ENCODE measurements at places on chromosomes 6 and 20. TPM values are rescaled to one million over a fixed set of nuclear protein-coding genes. Genes with fewer than 3 reads are reported as not detected.

The EEF1A2 gene
- total RNA-seq, result 0.87 TPM

The DNAH8 gene
- total RNA-seq, result 0.44 TPM

The LY6G5C gene
- 0.73 TPM for total RNA-seq

The HLA-DMA gene
- 4.7 TPM for total RNA-seq

The ZNF391 gene
- 1.8 TPM for total RNA-seq

The MRPL2 gene
- total RNA-seq, result 12.2 TPM

The HLA-DQB2 gene
- total RNA-seq, result not detected

The SRXN1 gene
- 73.0 TPM for total RNA-seq

The HECA gene
- 26.6 TPM for total RNA-seq

The PAX1 gene
- total RNA-seq, result not detected

The NHLRC1 gene
- total RNA-seq, result 5.6 TPM

The TULP1 gene
- total RNA-seq, result 0.17 TPM

The DSTN gene
- total RNA-seq, result 219 TPM

The CRNKL1 gene
- 39.7 TPM for total RNA-seq

The TREML4 gene
- total RNA-seq, result not detected

The ADGRF5 gene
- under 0.01 TPM for total RNA-seq

The C20orf141 gene
- total RNA-seq, result not detected

The PI3 gene
- not detected for total RNA-seq
